Putamen (tissue), 1 donor: ENCODE measurements at places on chromosomes 3 and 15.

- no peak for DNase-seq
Measured at GRCh38 chr3:110413266-110413665, 658.4 kb upstream of the NECTIN3 start.

DNA sequence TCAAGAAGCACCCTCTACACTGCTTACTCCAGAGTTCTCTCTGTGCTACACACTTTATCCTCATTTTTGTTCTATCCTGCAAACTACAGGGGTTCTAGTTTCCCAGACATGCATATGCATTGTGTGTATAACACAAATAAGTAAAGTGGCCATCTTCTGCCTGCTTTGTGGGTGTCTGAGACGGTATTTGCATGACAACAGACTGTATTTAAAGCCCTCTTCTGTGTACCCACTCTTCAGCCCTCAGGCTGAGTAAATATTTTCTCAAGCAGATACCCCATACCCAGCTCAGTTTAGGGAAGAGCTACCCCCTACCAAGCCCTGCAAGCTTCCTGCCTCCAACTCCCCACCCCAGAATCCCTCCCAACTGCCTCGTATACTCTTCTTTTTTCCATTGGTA is 31.7 kb downstream of the SYNPR start:
- DNase-seq, result no peak

DNA sequence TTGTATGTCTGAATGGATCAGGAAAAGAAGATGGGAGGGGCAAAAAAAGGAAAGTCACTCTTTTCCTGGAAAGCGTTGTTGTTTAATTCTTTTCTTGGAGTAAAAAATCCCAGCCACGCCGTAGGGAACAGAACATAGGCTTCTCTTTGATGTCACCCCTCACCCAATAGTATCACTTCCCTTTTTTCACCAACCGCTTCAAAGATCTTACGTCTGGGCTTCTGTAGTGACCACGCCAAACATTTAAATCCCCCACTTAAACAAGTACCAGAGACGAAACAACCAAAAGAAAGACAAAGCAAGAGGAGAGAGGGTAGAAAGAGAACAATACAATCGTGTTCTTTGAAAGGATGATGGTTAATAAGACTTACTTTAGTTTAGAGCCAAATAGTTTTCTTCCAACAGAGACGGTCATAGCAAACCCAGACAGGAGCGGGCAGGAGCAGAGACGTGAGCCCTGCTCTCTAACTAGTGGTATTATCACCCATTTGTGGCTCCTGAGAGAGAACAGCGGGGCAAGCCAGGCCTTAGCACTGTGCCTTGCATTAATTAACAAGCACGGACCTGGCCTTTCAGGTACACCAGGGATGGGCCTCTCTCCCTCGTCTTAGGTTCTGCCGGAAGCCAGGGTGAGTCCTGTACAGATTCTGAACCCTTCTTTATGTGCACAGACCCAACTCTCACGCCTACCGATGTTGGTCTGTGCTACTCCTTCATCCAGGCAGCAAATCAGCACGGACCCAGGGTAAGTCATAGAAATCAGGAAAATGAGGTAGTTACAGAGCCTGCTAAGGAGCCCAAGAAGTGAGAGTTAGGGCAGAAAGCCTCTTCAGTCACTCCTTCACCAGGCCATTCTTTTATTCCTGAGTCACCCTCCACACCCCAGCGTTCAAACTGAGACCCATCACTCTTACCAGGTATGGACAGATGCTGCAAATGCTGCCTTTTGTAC is 28.2 kb upstream of the BCL6 start:
- no peak for DNase-seq

GRCh38 chr3:10184250-10184649 is 19.5 kb downstream of the IRAK2 start:
- DNase-seq, result no peak

GRCh38 chr3:117252208-117252607 is 542.6 kb downstream of the TUSC7 start:
- no peak for DNase-seq

GRCh38 chr15:50906954-50907600 is 1.4 kb upstream of the AP4E1 start:
- no peak for DNase-seq

GRCh38 chr15:85314146-85314545 is 66.3 kb upstream of the AKAP13 start:
- DNase-seq, result no peak

DNA sequence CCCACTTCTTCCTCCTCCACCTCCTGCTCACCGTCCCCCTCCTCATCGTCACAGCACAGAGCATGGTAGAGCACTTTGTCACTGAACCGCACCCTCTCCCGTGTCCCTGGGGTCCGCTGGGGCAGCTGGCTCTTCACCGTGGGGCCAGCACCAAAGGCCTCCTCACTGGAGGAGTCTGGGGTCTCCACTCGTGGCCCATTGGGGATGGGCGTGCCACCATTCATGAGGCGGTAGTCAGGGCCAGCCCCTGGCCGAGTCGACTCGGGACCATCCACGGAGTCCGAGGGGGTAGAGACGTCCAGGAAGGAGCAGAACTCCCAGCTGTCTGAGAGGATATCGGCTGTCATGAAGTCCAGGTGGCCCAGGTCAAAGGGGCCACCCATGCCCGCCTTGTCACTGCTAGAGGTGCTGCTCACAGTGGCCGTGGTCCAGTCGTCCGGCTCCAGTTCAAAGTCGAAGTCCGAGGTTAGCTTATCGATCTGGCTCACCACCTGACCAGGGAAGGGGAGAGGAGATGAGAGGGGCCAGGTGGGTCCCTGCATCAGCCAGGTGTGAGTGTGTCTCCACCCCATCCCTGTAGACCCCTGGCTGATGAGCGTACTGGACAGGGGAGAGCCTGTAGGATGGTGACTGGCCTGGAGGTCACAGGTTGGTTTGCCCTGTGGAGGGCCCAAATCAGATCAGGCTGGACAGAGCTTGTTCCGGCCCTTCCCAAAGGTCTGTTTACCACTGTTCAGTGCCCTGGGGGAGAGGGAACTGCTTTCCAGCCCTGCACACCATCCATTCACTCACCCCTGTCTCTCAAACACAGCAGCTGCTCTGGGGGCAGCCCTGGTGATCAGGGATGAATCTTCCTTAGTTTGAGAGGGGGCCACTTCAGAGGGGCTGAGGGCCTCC is 12.8 kb downstream of the INSYN1 start:
- no peak for DNase-seq

- no peak for DNase-seq
Measured at GRCh38 chr3:16884748-16885592, at the start of gene PLCL2. Gene PLCL2, plus strand, starts transcription at chr3:16884955. Its CDS starts 85 bp downstream, at chr3:16885040.

GRCh38 chr3:71896751-71897150 is 111.8 kb upstream of the PROK2 start:
- no peak for DNase-seq

- DNase-seq, result no peak
Measured at GRCh38 chr15:95043933-95044313, 812.6 kb downstream of the MCTP2 start.

GRCh38 chr15:97567411-97567810 is 393.1 kb upstream of the ARRDC4 start:
- DNase-seq, result no peak

GRCh38 chr15:68450192-68450591 is 18.2 kb upstream of the ITGA11 start:
- DNase-seq, result no peak

DNA sequence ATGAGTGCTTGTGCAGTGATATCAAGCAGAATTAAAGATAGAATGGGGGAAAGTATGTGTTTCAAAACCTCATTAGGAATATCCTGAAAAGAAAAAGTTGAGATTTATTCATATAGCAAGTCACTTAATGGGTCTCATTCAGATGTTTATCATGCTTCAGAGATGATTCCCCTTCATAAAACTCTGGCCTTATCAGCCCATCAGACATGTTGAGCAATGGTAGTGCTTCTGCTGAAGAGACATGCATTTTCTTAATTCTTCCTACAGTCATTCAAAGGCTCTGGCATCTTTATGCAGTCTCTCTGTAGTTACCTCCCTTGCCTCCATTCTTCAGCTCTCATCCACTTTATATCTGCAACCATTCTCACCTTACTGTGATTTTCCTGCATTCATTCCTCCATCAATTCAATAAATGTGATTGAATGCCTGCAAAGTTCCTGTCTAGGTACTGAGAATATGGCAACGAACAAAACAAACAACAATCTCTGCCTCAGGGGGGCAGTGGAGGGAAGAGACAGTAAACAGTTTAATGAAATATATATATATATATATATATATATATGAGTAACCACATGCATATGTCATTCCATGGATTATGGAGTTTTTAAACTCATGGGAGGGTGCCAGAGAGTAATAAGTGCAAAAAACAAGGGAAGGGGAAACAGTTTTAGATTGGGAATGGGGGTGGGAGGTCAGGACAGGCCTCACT is 138.5 kb downstream of the NECTIN3 start:
- no peak for DNase-seq

DNA sequence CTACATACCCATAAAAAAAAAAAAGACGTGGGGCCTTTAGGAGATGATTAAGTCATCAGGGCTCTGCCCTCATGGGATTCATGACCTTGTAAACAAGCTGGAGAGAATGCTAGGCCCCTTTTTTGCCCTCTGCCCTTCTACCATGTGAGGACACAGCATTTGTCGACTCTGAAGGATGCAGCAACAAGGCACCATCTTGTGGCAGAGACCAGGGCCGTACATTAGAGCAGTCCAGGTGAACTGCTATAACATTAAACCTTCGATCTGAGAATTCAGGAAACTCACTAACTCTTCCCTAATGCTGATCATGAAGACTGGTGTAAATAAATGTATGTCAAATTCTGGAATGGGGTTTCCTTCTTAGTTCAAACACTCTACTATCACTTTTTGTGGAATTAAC is 30.7 kb upstream of the SIAH2 start:
- no peak for DNase-seq

DNA sequence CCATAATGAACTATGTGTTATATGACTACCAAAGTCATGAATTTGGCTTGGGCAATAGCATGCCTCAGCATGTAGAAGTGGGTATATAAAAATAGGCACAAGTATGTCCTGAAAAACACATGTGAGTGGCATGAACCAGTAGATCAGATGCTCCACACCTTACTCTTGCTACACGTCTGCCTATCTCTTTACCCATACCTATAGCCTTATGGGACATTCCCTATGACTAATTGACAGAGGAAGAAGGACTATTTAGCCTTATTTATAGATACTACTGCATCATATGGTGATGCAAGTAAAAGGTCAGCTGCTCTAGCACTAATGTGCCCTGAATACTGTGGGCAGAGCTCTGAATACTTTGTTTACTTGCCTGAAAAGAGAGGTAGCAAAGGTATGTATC is 81.0 kb upstream of the ZPLD1 start:
- no peak for DNase-seq

DNA sequence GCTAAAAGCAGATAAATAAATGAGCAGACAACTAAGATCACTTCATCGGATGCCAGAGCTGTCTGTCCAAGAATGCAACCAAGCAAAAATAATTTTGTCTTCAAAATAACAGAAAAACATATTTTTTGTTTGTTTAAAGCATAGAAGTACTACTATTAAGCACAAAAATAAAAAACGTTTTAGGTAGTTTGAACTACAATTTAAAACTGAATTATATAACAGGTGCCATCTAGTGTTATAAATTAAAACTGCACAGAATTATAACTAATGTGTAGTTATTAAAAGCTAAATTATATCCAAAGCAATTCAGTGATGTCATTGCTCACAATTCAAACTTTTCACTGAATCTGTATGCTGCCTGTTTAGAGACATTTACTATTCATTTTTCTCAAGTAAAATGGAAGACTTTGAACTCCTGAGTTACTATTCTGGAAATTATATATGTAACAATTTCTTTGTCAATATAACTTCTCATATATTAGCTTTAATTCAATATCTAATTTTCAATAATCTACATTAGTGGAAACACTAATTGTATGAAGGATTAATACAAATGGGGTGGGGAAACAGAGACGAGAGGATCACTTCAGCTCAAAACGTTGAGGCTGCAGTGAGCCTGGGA is 29.5 kb downstream of the LINS1 start:
- DNase-seq, result no peak

GRCh38 chr3:86991482-86991815 is 500 bp upstream of the VGLL3 start:
- DNase-seq, result no peak

- DNase-seq, result peak; percentile 32
Measured at GRCh38 chr3:108486338-108486737, 24.1 kb downstream of the MYH15 start.

DNA sequence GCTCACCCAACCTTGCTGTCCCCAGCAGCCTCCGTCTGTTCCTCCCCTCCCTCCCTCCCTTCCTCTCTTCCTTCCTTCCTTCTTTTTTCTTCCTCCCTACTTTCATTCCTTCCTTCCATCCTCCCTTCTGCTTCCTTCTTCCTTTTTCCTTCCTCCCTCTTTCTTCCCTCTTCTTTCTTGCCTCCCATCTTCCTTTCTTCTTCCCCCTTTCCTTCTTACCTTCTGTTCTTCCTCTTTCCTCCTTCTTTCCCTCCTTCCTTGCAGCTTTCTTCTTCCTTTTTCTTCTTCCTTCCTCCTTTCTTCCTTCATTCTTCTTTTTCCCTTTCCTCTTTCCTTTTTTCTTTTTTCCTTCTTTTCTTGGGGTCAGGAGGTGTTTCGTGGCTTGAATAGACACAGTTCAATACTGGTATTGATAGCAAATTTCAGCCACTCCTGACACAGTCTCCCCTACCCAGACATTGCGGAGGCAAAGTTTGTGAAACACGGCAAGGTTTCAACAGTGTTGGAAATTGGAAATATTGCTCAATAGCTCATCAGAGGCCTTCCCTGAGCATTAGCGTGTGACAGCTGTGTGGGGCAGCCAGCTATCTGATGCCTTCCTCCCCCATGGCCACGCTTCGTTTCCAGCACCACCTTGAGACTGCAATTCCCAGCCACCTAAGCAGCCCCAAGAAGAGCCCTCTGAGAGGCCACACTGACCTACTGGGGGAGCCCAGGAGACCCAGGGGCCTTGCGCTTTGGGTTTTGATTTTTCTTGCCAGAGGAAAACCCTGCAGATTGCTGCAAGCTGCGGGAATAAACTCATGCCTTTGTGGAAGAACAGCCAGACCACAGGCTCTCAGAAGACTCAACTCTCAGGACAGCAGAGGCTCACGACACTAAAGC is 82.2 kb downstream of the KLF15 start:
- DNase-seq, result no peak

DNA sequence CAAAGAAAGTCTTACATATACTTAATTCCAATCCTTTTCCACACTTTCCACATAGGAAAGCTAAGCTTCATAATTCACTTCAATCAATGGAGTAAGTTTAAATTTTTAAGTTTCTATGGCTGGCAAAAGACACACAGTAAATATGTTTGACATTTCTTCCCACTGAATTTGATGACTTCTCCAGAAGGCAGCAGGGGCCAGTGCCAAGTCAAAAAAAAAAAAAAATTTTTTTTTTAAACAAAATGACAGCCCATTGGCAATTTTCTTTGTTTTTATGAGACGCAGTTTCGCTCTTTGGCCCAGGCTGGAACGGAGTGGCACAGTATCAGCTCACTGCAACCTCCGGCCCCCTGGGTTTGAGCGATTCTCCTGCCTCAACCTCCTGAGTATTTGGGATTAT is 28.7 kb downstream of the ATP13A3 start:
- DNase-seq, result no peak
